ENCODE measurements at places on chromosomes 11 and 22.

DNA sequence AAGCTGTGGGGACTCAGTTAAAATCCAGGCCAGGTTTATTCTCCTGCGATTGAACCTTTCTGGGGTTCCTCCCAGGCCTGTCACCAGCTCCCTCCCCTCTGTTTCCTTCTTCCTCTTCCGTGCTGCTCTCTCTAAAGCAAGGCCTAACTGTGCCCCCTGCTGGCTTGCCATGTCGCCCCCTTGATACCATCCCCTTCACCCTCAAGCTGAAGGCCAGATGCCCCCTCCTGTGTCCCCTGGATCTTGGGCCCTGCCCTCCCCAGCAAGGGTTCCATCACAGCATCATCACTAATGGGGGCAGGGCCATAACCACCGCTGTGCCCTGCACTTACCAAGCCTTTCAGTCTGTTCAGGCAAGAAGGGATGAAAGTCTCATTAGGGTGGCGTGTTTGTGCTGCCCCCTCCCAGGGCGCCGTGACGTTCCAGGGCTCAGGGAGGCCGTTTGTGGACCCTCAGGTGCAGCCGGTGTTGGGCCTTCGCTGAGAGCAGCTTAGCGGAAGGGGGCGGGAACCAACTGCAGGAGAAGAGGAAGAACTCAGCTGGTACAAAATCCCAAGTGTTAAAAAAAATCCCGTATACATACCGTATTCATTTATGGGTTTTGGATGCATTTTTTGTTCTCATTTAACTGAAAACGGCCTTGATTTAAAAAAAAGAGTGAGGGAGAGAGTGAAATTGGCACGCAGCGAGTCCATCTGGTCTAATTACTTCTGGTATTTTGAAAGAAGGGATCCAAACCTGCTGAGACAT lies 69.9 kb downstream of the MPPED1 start:
- peak; percentile 11 for DNase-seq

GRCh38 chr11:35825386-35825785 lies 118.5 kb upstream of the LDLRAD3 start:
- no peak for DNase-seq

DNA sequence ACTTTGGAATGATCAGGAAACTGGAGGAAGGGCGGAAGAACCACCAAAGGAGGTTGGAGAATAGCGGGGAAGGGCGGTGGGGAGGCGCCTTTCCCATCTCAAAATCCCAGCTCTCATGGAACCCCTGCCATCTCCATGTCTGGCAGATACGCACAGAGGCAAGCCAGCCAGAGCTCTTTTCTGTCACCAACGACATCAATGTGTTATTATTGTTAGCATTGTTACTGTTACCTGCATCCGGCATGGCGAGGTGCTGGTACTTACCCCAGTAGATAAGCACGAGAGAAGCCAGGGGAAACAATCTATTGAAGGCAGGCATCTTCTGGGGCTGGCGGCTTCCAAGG lies 969 bp downstream of the SCN3B start:
- DNase-seq: no peak

DNA sequence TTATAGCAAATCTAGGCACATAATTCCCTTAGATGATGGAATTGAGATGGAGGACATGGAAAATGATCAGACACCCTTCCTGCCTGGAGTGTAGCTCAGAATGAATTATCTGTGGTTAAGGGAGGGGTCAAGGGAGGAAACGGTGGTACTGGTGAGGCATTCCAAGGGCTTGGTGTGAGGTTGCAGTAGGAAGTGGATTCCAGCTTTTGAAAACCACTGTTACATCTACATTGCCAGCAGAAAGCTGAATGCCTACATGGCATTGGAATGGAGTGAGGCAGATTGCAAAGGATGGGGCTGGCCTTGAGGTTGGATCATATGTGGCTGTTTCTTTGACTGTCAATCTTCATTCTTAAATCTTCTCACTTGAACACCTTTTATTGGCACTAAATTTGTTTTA lies 684.4 kb downstream of the NTM start:
- DNase-seq: no peak

GRCh38 chr11:74000307-74001133 lies 8.4 kb downstream of the UCP3 start:
- no peak for DNase-seq

DNA sequence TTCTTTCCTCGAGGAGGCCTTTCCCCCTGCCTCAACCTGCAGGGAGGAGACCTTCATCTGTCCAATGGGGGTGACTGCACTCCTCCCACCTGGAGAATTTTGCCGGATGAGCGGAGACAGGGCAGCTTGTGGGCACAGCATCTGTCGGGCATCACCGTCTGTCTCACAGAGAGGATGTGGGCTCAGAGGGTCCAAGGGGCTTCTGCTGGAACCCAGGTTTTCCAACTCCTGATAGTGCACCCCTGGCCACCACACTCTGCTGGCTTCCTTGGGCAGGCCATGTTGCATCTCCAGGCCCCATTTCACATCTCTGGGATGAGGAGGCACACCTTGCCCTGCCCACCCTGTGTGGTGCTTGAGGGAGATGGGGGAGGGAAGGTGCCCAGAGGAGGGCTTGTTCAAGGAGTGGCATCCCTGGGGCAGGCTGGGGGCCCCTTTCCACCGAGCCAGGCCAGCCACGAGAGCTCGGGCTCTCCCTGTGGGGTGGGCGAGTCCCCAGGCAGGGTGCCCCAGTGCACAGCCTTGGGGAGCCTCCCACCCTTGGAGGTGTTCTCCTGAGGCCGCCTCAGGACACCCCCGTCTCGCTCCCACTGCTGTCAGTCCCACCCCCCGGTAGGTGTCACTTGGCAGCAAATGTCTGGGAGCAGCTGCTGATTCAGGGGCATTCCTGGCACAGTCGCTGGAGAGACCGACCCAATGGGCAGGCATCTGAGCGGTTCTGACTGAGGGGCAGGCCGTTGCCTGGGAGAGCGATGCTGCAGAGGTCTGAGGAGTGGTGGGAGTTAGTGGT lies 84.2 kb downstream of the MORC2 start:
- DNase-seq: no peak

- no peak for DNase-seq
These were observed 16.2 kb upstream of the VPREB1 start for GRCh38 chr22:22228421-22228820.

DNA sequence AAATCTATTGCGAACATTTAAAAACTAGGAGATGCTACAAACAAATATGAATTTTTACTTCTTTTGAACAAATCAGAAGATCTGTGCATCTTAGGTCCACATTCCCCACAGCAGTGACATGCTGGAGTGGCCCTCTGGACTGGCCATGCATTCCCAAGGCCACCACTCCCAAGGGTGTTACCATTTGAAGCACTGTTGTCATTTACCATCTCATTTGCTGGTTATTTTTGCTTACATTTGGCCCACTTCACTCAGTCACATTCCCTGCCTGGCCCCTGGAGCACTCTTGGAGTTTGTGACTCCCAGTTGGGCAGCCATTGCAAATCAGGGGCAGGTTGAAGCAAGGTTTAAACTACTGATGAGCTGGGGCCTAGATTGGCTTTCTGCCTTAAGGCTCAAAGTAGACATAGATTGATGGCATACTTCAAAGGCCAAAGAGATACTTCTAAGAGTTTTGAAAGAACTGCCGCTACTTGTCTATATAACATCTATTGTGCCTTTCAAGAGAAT lies 8.5 kb upstream of the ZNRF3 start:
- DNase-seq: no peak

- no peak for DNase-seq
These were observed 120.3 kb upstream of the ANO1 start for GRCh38 chr11:69957849-69958248.

GRCh38 chr22:30371981-30372380 lies 15.2 kb downstream of the CCDC157 start:
- DNase-seq: no peak

DNA sequence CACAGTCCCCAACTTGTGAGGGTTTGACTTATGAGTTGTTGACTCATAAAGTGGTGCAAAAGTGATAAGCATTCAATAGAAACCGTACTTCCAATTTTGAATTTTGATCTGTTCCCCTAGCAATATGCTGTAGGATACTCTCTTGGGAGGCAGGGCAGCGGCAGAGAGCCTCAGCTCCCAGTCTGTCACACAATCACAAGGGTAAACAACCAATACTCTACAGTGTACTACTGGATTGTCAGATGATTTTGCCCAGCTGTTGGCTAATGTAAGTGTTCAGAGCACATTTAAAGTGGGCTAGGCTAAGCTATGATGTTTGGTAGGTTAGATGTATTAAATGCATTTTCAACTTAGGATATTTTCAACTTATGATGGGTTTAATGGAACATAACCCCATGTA lies 13.7 kb upstream of the NXPE2 start:
- DNase-seq: no peak

DNA sequence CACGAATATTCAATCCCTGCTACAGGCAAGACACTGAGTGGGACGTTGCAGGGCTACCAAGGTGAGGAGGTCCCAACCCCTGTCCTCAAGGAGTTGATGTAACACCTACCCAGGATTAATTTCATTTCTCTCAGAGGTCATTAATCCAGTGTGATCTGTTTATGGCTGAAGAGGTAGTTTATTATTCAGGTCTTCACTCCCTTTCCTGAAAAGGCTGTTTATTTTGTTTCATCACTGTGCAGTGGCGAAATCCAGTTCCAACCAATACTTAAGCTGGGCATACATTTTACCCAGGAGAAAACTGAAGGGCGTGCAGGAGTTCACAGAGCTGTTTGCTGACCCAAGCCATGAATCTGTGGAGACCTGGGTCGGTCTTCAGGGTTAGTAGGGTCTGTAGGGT lies 2.7 kb upstream of the PTPRJ start:
- no peak for DNase-seq

GRCh38 chr22:40965936-40966725 lies 15.0 kb downstream of the RBX1 start:
- peak; percentile 9 for DNase-seq

DNA sequence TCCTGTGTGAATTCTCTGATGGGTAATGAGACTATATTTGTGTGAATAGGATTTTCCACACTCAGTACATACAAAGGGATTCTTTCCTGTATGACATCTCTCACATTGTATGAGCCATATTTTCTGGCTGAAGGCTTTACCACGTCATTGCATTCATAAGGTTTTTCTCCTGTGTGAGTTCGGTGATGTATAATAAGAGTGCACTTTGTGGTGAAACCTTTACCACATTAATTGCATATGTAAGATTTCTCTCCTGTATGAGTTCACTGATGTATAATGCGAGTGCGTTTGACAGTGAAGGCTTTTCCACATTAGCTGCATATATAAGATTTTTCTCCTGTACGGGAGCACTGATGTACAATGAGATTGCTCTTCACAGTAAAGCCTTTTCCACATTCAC lies 455.4 kb upstream of the CNTN5 start:
- no peak for DNase-seq
